Cardiac muscle cell (in vitro differentiated cells and primary cell): ENCODE measurements at places on chromosomes 6 and 20. TPM values are rescaled to one million over a fixed set of nuclear protein-coding genes. Genes with fewer than 3 reads are reported as not detected.

Gene TCP11
- total RNA-seq, result 0.27 TPM in 1 of 2 replicates, not detected in the other

Gene C6orf118
- 0.42 TPM in 1 of 2 replicates, not detected in the other for total RNA-seq

Gene GNAS-AS1
- 1.3 and 1.8 TPM in 2 replicates for total RNA-seq

Gene PRSS16
- total RNA-seq, result 4.4 and 9.9 TPM in 2 replicates

Gene ANGPT4
- 0.21 and 0.80 TPM in 2 replicates for total RNA-seq

Gene SERPINB6
- total RNA-seq, result 83.4 and 122 TPM in 2 replicates

Gene SRPK1
- 52.0 and 54.5 TPM in 2 replicates for total RNA-seq

Gene TSBP1
- not detected in 2 replicates for total RNA-seq

Gene TMEM244
- not detected in 2 replicates for total RNA-seq

Gene PPP1R3G
- total RNA-seq, result 6.1 and 7.6 TPM in 2 replicates

Gene F13A1
- 0.63 and 2.4 TPM in 2 replicates for total RNA-seq
